ENCODE measurements at places on chromosomes 3 and 15.

GRCh38 chr3:105930733-105931132 lies 61.9 kb upstream of the CBLB start:
- DNase-seq, result no peak

DNA sequence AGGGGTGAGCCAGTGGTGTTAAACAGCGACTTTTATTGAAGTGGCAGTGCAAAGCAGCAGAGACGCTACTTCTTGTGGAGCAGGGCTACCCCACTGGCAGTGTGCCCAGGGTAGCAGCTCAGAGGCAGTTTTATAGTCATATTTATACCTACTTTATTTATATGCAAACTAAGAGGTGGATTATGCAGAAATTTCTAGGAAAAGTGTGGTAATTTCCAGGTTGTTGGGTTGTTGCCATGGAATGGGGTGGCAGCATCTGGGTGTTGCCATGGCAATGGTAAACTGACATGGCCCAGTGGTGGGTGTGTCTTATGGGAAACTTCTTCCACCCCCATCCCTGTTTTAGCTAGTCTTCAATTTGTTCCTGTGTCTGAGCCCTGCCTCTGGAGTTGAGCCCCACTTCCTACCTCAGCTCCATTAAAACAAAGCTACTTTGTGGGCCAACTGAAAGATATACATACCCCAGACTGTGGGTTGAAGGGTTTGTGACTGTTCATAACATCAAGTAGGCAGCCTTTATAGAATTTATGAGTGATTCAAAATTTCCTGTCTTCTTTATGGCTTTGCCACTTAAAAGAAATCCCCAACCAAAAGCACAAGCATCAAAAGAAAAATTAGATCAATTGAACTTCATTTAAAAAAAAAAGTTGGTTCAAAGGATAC lies 60.3 kb downstream of the EBLN2 start:
- DNase-seq, result no peak

DNA sequence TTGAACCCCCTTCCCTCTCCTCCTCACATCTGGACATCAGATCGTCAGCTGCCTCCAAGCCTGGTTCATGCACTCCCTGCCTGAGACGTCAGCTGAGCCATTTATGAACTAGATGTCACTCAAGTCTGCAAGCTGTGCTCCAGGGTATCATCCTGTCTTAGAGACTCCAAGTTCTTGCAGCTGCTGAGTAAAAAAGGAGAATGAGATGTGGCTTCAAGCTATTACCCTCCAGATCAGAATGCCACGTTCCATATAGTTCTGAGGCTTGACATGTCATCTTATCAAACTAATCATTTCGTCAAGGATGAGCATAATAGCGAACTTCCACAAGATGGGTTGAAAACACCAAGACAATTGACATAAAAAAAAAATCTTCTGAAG lies 766.3 kb downstream of the TBL1XR1 start:
- DNase-seq, result no peak

DNA sequence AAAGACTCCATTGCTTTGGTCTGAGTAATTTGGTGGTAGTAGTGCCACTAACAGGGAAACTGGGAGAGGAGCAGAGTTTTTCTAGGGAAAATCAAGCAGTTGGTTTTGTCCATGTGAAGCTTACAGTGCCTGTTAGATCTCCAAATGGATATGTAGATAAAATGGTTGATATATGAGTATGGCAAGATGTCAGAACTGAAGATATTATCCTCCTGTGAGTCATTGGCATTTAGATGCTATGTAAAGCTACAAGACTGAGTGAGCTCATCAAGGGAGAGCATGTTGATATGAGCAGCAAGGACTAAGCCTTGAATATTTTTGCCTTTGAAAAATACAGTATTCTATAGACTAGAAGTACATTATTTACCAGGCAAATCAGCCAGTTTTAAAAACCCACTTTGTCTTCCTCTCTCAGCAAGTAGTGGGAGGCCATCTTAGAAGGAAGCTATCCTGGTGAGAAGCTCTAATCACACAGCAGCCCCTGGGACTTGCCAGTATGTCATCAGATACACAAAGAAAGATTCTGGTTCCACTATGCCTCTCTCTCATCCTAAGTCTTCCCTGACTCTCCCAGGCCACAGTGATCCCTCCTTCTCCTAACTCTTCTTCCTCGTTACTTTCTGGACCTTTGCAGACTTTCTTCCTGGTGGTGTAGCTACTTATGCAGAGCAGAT lies 77.4 kb upstream of the ANKRD28 start:
- DNase-seq, result peak; percentile 11

GRCh38 chr3:134148534-134148933 lies 102.1 kb downstream of the RYK start:
- no peak for DNase-seq

DNA sequence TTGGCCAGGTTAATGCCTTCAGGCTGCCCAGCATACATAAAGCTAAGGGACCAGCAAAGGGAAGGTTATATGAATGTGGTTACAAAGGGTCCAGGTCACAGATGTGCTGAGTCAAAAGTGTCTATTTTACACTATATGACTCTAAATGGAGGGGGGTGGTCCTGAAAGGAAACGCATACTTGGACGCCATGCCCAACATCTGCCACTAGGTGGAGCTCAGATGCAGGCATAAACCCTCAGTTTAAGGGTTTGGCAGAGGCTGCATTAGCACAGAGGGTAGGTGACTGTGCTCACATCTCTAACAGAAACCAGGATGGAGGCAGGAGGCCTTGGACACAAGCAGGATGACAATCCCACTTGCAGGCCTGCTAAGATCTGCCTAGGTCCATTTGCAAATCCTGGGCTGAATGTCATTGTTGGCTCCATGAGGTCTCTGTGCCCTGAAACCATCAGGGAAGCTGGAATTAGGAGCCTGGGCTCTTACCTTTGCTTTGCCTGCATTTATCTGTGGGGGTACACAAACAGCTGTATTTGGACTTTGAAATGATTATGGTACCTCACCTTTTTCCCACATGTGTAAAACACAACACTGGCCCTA lies 55.8 kb downstream of the ZNF621 start:
- peak; percentile 44 for DNase-seq

DNA sequence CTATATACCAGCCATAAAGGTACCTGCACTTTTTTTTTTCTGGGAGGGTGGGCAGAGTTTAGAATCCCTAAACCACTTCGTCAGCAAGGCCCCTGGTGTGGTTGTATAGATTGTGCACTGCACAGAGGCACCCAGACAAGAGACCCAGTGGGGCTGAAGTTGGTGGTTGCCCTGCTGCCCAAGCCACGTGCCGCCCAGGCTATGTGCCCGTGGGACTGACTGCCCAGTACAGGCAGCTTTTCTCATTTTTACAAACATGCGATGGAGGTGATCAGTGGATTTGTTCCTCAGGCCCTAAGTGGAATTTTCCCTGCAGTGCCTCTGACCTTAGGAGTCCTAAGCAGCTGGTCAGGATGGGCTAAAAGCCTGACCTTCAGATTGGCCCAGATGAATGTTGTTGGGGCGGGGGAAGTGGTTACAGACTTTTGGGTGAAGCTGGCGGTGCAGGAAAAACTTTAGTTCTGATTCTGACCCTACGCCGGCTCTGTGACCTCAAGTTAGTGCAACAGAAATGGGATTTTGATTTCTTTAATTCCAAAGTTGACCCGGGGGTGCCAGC lies 34.9 kb upstream of the LIMD1 start:
- no peak for DNase-seq
